ENCODE measurements at places on chromosomes 11 and 22.

DNA sequence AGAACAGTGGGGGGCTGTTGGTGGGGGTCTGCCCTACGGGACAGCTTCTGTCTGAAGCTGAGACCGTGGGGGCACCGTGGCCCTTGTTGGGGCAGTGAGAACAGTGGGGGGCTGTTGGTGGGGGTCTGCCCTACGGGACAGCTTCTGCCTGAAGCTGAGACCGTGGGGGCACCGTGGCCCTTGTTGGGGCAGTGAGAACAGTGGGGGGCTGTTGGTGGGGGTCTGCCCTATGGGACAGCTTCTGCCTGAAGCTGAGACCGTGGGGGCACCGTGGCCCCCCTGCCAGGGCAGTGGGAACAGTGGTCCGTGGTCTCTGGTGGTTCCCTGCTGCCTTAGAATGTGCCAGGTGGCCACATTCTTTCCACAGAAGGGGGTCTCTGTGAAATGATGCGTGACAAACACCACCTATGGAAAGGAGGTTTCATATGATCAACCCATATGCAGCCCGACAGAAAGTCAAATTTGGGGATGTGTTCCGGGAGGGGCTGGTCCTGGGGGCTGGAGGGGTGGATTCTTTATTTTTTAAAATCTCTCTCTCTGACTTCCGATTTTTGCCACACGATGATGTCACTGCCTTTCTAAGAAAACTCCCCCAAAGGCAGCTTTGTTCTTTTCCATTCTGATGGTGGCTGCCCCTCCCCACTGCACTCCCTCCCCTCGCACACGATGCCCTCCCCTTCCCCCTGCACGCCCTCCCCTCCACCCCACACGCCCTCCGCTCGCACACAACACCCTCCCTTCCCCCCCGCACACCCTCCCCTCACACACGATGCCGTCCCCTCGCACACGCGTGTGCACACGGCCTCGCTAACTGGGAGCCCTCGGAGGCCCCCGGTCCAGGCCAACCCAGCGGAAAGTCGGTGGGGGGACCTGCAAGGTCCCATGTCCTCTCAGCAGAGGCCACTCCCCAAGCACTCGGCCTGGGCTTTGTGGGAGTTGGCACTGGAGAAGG lies 1186.5 kb downstream of the BRD1 start:
- DNase-seq, result no peak

DNA sequence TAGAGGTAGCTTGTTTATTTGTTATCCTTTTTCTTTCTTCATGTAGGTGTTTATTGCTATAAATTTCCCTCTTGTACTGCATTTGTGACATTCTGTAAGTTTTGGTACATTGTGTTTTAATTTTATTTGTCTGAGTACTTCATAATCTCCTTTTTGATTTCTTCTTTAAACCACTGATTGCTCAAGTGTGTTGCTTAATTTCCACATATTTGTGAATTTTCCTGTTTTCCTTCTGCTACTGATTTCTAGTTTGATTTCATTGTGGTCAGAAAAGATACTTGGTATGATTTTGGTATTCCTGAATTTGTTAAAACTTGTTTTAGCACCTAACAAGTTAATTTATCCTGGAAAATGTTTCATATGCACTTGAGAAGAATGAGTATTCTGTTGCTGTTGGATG lies 15.1 kb downstream of the OR10V1 start:
- DNase-seq, result no peak

DNA sequence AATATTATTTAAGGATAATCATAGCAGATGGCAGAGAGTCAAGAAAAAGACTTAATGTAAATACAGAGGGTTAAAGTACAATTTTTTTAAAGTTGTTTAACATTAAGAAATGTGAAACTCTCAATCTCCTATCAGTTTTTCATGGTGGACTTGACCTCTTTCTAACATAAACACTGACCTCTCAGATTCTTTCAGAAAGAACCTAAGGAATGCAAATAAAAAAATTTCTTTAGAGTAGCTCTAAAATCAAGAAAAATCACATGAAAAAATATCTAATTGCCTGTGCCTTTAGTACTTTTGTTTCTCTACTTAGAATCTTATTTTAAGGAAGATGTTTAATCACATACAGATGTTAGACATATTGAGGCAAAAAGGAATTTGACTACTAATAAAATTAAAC lies 12.9 kb downstream of the RNF141 start:
- no peak for DNase-seq

DNA sequence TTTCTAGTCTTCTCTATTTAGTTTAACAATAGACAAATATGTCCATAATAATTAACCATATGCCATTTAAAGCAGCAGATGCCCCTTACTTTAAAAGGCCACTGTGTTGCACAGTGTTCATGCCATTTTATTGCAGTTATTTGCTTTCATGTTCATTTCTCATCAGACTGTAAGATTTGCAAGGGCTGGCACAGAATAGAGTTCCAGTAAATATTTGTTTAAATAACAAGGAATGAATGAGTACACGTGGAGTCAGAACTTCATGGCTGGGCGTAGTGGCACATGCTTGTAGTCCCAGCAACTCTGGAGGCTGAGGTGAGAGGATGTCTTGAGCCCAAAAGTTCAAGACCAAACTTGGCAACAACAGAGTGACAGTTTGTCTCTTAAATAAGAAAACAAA lies 1228.6 kb downstream of the LRRC4C start:
- no peak for DNase-seq

DNA sequence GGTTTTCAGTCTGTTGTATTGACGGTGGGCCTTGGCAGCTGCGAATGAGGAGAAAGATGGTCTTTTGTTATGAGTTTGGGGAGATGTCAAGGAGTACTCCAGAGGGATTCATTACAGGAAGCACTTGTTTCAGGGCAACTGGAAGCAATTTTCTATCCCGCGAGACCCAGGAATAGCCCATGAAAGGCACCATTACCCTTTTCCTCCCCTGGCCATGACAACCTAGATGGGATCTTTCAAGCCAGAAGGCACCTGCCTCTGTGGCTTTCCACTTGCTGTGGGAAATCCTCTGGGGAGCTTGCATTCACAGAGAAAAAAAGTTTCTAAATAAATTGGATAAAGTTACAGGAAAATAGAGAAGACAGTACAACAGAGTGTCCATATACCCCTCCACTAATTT lies 2.7 kb downstream of the ZNF215 start:
- DNase-seq, result no peak

DNA sequence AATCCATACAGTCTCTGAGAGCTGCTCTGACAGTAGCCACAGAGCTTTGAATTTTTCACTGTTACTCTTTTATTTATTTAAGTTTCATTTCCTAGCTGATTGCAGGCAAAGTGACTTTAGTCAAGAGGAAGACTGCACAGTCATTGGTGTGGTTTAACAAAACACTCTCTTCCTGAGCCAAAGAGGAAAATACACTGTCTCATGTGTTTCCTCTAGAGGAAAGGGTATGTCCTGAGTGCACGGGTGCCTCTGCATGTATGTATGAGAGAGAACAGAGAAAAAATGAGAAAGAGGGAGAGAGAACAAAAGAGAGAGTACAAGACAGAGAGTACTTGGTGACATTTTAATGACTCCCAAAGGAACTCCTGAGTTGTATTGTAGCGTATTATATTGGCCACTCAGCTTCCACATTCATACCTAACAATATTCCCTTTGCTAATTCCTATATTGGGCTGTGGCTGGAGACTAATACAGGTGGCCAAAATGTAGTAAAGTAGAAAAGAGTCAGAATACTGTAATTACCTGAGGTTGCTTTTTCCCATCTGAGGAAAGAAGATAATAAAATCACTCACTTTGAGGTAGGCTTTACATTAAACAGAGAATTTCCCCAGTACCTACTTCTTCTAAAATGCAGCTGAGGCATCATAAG lies at the start of gene OR4D9:
Gene OR4D9 (plus strand): TSS at position 599 of the 649 bp plus-strand sequence. CDS start 3,374 bp downstream, outside the sequence.
- no peak for DNase-seq

DNA sequence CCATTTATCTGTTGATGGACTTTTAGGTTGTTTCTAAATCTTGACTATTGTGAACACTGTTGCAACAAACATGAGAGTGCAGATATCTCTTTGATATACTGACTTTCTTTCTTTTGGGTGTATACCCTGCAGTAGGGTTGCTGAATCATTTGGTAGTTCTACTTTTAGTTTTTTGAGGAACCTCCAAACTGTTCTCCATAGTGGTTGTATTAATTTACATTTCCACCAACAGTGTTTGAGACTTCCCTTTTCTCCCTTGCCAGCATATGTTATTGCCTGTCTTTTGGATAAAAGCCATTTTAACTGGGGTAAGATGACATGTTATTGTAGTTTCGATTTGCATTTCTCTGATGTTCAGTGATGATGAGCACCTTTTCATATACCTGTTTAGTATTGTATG lies 330.0 kb downstream of the DDX10 start:
- no peak for DNase-seq

DNA sequence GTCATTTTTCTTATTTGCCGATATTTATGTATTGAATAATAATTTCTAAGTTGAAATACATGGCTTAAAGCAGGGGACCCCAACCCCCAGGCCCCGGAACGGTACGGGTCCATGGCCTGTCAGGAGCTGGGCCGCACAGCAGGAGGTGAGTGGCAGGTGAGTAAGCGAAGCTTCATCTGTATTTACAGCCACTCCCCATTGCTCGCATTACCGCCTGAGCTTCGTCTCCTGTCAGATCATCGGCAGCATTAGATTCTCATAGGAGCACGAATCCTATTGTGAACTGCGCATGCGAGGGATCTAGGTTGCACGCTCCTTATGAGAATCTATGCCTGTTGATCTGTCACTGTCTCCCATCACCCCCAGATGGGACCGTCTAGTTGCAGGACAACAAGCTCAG lies 4.5 kb downstream of the ZMAT5 start:
- DNase-seq, result no peak

DNA sequence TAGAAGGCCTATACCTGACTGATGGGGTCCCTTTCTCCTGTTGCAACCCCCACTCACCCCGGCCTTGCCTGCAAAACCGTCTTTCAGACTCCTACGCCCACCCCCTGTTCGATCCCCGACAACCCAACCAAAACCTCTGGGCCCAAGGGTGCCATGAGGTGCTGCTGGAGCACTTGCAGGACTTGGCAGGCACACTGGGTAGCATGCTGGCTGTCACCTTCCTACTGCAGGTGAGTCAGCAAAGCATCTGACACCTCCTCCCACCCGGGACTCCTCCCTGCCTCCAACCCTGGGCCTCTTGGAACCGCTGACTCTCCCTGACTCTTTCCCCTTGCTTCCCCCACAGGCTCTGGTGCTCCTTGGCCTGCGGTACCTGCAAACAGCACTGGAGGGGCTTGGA lies 1.2 kb downstream of the ROM1 start:
- no peak for DNase-seq

DNA sequence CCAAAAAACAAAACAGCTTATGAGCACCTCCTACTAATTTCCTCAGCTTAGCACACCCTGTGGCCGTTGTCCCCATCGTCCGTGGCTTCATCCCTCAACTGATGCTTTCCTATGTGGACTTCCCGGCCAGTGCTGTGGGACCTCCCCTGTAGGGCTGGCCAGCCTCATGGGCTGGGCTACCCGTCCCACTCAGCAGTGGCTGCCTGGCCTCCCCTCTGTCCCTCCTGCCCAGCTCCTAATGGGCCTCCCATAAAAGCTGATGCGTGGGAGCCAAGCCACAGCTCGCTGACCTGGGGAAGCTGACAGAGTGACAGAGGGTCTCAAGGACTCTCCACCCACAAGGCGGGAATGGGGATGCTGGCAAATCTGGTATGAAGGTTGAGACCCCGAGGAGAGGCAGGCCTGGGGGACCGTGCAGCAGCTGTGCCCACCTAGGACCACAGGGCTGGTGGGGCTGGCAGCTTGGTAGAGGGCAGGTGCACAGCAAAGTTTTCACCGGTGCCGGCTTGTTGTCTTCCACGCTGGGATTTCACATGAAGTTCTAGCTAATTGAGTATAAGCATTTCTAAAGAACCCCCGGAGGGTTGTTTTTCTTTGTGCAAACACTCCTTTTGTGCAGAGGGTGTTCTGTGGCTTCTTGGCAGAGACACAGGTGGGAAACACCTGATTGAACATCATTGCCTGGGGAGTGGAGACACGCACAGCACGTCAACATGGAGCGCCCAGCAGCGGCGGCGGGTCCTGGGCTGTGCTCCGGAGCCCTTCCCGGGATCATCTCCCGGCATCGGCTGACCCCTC lies 23.2 kb downstream of the TBX1 start:
- no peak for DNase-seq

GRCh38 chr22:40022536-40023240 lies 27.9 kb downstream of the FAM83F start:
- DNase-seq, result no peak

GRCh38 chr11:74019860-74020259 lies 11.0 kb upstream of the UCP3 start:
- no peak for DNase-seq

DNA sequence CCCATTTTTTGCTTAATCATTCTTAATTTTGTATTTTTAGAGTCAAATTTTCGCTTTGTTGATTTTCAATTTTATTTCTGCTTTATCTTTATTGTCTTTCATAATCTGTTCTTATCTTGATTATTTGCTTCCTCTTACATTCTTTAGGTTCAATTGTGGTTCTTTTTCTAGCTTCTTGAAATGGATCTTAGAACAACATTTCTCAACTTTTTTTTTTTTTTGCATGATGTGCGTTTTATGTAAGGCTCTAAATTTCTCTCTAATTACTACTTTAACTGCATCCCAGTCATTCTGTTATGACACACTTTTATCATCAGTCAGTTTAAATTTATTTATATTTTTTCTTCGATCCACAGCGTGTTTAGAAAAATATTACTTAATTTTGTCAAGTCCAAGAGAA lies 65.2 kb upstream of the PARVA start:
- DNase-seq, result no peak

- no peak for DNase-seq
Observed at GRCh38 chr11:116384876-116385275, 387.9 kb downstream of the BUD13 start.

DNA sequence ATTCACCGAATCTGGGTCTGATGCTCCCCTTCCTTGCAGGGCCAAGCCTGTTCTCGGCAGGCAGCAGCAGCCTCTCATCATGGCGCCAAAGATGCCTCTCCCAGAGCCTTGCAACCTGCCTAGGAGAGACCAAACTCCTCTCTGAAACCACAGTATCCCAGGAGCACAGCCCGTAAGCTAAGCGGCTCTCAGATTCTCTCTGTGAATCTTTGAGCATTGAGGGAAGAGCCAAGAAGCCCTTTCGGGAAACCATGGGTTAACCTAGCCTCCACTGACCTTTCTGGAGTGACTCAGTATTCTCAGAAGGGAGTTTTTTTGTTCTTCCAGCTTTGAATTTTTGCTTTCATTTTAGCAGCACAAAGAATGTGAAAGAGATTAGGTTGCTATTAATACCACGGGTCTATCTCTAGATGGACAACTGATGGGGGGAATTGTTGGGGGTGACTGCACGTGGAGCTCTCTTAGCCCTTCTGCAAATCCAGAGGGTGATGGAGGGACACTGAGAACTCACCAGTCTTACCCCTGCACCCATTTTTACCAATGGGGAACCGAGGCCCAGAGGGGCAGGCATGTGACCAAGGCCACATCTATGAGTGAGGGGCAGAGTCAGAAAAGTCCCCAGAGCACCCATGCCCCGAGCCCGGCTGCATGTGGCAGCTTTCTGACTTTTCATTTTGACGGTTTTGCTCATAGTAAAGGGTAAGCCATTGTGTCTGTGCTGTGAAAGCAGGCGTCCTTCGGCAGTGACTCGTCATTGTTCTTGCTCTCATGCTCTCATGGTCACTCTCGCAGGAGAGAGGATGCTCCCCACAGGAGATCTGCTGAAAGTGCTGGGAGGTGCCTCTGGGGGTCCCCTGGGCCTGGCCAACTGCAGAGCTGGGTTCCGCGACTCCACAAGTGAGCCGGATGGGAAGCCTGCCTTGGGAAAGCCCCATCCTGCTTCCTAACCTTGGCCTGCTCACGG lies 36.0 kb downstream of the IRAG1 start:
- no peak for DNase-seq

- DNase-seq, result no peak
Observed at GRCh38 chr22:50019316-50019715, 6.8 kb upstream of the IL17REL start.

GRCh38 chr22:37225481-37225880 lies 13.2 kb upstream of the SSTR3 start:
- DNase-seq, result no peak

GRCh38 chr11:34631737-34632104 lies 10.8 kb downstream of the EHF start:
- no peak for DNase-seq

Data from NT2/D1 (cell line).